Activated CD4-positive, alpha-beta T cell treated with anti-CD3 and anti-CD28 coated beads for 24 hours (primary cell): ENCODE measurements at places on chromosomes 7 and 10.

DNA sequence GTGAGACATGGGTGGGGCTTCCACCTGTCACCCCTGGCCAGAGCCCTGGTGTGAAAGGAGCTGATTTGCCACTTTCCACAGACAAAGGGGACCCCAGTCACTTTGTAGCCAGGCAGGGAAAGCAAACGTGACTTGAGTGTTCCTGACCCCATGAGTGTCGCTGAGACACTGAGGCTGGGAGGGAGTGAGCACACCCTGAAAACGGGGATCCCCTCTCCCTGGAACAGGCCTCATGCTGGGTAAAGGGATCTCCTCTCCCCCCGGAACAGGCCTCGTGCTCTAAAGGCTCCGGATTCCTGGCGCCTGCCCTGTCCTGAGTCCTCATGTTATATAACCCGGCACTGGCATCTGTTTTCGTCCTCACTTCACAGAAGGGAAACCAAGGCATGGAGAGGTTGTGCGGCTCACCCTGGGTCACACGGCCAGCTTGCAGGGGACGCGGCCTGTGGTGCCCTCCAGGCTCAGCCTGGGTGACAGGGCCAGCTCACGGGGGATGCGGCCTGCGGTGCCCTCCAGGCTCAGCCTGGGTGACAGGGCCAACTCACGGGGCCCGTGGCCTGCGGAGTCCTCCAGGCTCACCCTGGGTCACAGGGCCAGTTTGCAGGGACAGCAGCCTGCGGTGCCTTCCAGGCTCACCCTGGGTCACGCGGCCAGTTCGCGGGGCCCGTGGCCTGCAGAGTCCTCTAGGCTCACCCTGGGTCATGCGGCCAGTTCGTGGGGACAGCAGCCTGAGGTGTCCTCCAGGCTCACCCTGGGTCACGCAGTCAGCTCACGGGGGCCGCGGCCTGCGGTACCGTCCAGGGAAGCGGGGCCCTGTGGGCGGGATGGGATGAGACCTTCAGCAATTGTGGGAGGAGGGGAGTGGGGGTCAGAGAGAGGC, 104.7 kb downstream of the PDGFA start:
- DNase-seq, result no peak

DNA sequence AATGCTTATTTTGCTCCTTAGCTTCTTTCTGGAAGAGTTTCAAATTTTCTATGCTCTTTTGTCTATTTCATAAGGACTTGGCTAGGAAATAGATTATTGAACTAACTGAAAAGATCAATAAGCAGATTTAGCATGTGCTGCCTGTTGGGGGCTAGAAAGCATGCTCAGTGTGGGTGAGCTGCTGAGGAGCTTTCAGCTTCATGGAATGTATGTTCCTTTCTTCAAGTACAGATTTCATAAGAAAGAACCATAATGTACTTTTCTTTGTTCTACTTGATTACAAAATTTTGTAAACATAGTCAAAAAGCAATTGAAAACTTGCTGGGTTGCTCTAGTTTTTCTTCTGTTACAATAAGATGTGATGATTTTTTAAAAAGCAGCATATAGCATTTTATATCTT, 73.8 kb downstream of the TAF3 start:
- DNase-seq, result no peak

GRCh38 chr10:130354976-130355795, 219.0 kb downstream of the GLRX3 start:
- no peak for DNase-seq

- no peak for DNase-seq
Measured at GRCh38 chr7:54339073-54339472, 203.1 kb upstream of the VSTM2A start.

GRCh38 chr10:78961760-78962159, 107.0 kb upstream of the ZMIZ1 start:
- DNase-seq, result no peak

GRCh38 chr10:119413471-119414080, 128.9 kb downstream of the RGS10 start:
- DNase-seq, result no peak

DNA sequence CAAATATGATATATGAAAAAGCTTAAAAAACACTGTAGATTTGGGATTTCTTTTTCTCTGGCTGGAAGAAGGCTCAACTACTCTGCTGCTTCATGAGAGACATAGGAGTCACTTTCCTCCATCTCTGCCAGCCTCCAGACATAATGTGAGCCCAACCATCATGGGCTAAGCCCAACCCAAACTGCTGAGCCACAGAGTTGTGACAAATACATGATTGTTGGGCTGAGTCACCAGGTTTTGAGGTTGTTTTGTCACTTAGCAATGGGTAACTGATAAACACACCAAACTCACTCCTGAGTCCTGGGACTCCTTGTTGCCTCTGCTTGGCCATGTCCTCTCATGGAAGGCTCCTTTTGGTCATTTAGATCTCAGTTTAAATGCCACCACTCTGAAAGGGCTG, 381.8 kb upstream of the FZD8 start:
- DNase-seq, result no peak
